ENCODE measurements at places on chromosomes 5 and 9.

DNA sequence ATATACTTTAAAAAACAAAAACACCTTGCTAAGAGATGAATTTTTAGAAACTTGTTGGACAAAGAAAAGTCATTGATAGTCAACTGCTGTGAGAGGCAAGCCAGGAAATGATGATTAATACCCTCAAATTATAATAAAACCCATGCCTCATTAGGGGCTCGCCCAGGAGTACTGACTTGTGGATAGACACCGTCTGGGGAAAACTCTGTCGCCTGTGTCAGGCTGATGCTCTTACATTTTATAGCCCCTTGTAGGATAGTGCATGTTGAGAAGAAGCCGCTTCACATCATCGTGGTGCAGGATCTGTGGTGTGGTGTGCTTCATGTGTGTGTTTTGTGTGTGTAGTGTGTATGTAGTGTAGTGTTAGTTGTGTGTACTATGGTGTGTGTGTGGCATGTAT is 39.1 kb downstream of the SYK start:
- no peak for DNase-seq

GRCh38 chr9:1538301-1538700 is 476.8 kb upstream of the SMARCA2 start:
- no peak for DNase-seq

DNA sequence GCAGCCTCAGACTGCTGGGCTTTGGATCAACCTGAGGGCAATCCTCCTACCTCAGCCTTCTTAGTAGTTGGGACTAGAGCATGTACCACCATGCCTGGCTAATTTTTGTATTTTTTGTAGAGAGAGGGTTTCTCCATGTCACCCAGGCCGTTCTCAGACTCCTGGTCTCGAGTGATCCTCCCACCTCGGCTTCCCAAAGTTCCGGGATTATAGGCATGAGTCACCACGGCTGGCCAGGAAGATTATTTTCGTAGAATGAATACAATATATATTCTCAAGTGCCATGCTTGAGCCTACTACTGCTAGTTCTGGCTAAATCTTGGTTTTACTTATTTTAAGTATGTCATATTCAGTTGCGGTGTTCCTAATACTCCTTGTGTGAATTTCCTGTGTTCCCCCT is 88.2 kb upstream of the CLINT1 start:
- DNase-seq = no peak

- no peak for DNase-seq
Measured at GRCh38 chr5:118220556-118221195, 767.7 kb downstream of the DTWD2 start.

DNA sequence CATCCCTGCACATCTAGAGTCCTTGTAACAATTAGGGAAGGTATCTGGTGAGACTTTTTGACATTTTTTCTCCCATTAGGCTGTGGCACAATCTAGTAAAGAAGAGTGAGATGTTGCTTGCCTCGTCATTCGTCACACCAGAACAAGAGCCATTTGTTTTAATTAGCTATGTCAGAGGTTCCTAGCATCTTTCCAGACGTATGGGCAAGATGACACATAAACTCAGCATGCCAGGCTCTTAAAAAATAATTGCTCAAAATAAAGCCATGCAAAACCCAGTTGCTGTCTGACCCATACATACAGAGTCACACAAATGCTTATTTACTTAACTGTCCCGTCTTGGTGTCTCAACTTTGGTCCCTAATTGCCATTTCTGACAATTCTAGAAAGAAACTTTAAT is 125.9 kb downstream of the TRPM3 start:
- DNase-seq = no peak

DNA sequence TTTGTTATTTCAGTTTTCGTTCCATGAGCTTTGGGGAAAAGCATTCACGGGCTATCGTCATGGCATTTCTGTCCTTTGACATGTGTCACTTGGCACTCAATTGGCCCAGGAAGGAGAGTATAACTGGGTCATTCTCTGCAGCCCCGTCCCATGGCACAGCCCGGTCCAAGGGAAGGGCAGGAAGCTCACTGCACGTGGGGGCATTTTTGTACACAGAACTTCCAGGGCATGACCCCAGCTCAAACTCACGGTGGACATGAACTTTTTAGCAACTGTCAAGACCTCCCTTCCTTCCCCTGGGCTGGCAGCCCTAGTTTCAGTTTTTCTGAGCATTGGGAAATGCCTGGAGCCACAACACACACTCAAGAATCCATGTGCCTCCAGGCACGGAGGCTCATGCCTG is 161.6 kb upstream of the PANK3 start:
- no peak for DNase-seq

GRCh38 chr5:106290841-106291240 is 1379.9 kb downstream of the EFNA5 start:
- no peak for DNase-seq

DNA sequence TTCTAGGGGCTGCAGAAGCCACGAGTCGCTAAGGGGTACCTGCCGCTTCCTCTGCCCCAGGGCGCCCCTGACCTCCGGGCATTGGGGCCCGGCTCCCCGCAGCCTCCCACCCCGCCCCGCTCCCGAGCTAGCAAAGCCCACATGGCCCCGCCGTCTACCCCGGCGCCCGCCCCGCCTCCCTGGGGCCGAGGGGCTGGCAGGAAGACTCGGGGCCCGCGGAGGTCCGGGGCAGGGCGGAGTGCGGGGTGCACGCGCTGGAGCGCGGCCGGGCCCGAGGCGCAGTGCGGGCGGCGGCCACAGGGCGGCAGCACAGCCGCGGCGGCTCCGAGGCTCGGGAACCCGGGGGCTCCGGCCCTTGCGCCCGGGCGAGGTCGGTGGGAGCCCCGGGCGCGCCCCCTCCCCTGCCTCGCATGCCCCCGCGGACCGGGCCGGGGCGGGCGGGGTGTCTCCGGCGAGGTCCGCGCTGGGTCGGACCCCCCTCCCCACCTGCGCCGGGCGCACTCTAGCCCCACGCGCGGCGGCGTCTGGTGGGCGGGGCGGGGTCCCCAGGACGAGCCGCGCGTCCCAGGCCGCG is 6.7 kb downstream of the NRARP start:
- no peak for DNase-seq

GRCh38 chr5:147685993-147686392 is 96.5 kb downstream of the JAKMIP2 start:
- no peak for DNase-seq

DNA sequence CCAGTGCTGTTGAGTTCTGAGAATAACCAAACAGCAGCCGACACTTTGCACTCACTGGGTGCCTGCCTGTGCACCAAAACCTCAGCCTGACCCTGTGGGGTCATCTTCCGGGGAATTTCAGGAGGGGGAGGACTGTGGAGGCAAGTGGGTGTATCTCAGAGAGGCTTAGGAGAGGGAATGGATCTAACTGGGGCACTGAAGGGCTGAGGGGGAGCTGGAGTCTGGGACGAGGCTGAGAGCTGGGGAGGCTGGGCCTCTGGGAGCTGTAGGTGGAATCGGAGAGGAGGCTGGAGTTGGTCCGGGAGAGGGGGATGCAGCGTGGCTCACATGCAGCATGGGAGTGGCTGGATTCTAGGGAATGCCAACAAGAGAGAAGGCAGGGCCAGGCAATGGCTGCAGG is 14.9 kb upstream of the ASS1 start:
- no peak for DNase-seq

GRCh38 chr5:168177831-168178450 is 113.5 kb upstream of the WWC1 start:
- DNase-seq = no peak

DNA sequence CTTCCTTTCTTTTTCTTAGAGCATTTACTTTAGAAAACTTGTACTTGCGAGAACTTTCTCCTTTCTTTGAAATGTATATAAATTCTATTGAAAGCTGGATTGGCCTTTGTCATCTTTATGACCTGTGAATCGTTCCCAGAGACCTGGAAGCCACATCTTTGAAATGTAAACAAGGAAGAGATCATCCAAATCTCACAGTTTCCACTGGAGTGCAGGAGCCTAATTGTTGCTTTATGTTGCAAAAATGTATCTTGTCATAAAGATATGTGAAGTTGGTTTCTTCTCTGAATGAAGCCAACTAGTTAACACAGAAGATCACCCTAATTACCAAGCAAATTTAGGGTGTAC is 1101.8 kb downstream of the TAF11L14 start:
- DNase-seq = no peak

GRCh38 chr5:160175438-160176218 is 53.7 kb upstream of the FABP6 start:
- peak; percentile 85 for DNase-seq

DNA sequence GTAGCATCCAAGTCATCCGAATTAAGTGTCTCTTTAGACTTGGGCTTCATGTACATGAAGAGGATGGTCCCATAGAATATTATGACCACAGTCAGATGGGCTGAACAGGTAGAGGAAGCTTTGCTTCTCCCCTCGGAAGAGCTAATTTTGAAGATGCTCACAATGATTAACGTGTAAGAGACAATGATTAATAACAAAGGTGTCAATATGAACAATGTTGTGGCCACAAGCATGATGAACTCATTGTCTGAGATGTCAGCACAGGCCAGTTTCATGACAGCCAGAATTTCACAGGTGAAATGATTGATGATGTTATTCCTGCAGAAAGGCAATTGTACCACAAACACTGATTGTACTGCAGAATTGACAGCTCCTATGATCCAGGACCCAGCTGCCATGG is 626 bp downstream of the OR13C2 start:
- no peak for DNase-seq

GRCh38 chr9:18390393-18390792 is 83.6 kb upstream of the ADAMTSL1 start:
- DNase-seq = no peak

GRCh38 chr9:93114169-93114983 is 18.4 kb downstream of the CARD19 start:
- no peak for DNase-seq

DNA sequence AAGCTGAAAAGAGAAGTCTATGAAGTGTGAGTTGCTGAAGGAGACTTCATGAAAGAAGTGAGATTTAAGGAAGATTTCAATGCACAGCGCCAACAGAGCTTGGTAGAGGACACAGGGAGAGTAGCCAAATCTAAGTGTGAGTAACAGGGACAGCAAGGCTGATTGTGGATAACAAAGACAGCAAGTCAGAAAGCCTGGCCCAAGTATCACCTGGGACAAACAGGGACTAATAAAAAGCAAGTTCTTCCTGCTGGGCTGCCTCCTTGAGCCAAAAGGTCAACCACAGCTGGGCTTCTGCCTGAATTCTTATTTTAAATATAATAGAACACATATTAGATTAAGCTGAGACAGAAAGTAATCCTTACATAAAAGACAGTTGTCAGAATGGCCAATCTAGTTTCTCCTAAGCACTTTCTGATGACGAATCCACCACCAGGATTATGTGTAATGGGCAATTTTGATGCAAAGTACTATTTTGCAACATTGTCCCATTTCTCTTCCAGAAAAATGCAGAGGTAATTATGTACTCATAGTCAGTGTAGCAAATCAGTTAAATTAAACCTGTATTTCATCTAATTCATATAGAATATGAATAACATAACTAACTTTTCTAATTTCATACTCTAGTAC is 73.8 kb downstream of the MAPKAP1 start:
- no peak for DNase-seq

GRCh38 chr9:127783111-127784008 is 2.5 kb upstream of the CDK9 start:
- no peak for DNase-seq

DNA sequence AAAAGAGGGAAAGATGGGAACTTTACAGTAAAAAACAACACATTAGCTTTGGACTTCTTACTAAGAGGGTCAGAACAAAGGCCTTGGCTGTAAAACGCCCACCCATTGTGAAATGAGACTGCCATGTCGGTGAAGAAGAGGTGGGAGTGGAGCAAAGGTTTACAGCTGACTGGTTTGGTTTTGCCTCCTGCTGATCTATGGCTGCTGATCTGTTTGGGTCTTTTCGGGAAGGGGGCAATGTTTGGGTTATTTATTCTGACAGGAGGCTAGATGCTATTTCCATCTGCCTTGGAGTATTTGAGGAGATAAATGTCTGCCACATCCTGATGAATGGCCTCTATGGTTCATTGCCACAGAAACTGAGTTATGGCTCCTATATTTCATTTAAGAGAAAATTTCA is 408.7 kb downstream of the TLE4 start:
- DNase-seq = no peak

DNA sequence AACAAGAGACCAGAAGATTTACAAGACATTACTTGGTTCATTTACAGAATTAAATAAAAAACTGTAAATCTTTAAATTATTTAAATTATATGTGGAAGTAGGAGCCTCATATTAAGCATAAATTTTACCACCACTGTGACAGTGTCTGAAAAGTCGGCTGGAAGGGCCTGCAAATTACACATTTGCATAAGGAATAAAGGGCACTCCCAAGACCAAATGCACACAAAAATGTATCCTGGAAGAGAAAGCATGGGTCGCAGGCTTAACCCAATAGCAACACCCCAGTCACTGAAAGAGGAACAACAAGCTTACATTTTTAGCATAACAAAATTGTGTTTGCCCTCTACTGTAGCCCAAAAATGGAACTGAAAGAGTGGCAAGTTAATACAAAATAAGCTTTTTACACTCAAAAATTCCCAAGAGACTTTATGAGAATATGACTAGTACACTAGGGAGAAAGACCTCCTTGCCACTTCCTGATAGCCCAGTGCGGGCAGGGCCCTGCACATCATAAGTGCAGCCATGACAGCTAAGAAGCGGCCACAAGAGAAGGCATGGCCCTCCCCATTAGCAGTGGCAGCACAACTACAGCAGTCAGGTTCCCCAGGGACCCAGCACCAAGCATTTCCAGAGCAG is 482.0 kb downstream of the DTWD2 start:
- DNase-seq = no peak

- no peak for DNase-seq
Measured at GRCh38 chr9:92669527-92669889, 423 bp downstream of the IPPK start.

GRCh38 chr5:141952020-141952419 is 6.0 kb downstream of the PCDH12 start:
- no peak for DNase-seq

DNA sequence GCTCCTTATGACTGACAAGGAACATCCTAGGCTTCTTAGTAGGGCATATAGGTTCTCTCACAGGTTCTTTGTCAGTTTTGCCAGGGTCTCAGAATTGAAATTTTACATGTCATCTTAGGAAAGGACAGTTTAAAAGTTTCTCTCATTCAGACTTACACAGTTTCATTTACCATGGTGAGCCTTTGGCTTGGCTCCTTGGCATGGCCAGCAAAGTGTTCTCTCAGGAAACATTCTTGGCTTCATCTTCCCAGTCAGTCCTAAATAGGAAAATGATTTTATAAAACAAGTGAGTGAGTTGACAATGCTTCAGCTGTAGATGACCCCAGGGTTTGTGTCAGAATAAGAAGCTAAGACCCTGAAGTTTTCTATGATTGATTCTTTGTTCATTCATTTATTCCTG is 191.6 kb downstream of the PCSK5 start:
- DNase-seq = no peak

All from substantia nigra (tissue), 51 donors.